Nephron progenitor cell (in vitro differentiated cells): ENCODE measurements at places on chromosomes 1 and 21.

DNA sequence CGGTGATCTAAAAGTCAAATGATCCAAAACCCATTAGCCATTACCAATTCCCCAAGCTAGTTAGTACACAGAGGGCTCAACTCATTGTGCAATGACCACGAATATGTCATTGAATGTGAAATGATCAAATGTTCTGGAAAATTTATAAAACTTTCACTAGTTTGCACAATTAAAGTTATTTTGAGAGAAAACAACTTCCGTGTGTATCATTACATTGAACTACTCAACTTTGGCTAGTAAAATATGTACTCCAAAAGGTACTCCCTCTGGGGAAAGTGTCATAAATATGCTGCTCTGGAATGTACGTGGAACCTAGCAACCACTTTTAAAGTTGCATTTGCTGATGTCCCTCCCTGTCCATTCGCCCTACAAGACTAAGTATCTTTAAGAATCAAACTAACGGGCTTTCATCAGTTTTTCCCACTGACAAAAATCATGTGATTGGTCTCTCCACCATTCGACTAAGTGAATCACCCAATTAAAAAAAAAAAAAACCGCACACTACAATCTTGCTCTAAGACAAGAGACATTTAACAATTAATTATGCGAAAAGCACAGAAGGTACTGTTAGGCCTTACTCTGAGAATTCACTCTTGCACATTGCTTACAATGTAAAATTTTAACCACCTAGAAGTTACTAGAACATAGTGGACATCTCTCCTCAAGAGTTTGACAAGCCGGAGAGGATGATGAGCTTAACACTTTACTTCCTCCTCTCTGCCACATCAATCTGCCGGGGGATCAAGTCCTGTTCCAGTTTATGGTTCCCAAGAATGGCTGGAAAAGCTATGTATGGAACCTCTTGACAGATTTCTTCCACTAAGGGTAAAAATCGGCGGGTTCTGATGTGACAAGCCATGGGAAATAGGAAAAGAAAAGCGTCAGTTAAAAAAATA is 1.2 kb downstream of the ACBD3 start:
- no peak for DNase-seq

- DNase-seq = no peak
Measured at GRCh38 chr1:214282630-214283242, 1.8 kb downstream of the SMYD2 start.

DNA sequence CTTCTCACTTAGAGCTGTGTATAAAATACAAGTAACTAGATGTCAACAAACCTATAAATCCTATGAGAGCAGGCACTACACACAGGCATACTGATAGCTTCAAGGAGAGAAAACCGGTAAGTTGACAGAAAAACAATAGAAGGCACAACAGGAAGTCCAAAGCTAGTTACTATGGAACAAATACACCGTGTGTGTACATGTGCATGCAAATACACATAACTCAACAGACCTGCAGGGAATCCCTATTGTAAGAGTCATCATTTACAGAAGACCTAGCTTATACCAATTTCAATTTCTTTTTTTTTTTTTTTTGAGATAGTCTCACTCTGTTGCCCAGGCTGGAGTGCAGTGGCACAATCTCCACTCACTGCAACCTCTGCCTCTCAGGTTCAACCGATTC is 26.3 kb downstream of the JAK1 start:
- no peak for DNase-seq

GRCh38 chr1:42587753-42588152 is 70.5 kb upstream of the PPIH start:
- DNase-seq = no peak

DNA sequence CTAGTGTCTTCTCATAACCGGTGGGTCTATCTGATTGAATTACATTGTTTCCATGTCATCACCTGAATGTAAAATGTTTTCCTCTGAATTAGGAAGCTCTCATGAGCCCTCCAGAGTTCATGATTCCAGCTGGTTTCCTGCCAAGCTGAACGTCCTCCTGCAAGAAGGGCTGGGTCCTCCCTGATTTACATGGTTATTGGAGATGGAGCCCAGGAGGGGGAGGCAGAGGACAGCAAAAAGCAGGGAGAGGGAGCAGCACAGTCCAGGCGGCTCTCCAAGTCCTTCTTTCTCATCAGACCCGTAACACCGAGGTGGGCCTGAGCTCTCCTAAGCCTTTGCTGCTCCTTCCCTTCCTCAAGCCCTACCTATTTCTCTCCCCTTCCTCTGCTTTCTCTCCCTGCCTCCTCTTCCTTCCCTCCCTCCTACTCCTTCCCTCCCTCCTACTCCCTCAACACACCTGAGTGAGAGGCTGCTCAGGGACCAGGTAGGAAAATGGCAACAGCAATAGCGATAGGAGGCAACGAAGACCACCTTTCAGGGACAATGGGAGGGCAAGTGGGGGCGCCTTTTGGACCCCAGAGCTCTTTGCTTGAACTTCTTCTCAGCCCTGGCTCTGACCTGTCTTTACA is 265.9 kb downstream of the PRDM2 start:
- DNase-seq = peak; percentile 70

- DNase-seq = no peak
Measured at GRCh38 chr1:78095593-78095992, 49.8 kb downstream of the GIPC2 start.

- DNase-seq = no peak
Measured at GRCh38 chr21:45506836-45507522, 35.3 kb downstream of the SLC19A1 start.

DNA sequence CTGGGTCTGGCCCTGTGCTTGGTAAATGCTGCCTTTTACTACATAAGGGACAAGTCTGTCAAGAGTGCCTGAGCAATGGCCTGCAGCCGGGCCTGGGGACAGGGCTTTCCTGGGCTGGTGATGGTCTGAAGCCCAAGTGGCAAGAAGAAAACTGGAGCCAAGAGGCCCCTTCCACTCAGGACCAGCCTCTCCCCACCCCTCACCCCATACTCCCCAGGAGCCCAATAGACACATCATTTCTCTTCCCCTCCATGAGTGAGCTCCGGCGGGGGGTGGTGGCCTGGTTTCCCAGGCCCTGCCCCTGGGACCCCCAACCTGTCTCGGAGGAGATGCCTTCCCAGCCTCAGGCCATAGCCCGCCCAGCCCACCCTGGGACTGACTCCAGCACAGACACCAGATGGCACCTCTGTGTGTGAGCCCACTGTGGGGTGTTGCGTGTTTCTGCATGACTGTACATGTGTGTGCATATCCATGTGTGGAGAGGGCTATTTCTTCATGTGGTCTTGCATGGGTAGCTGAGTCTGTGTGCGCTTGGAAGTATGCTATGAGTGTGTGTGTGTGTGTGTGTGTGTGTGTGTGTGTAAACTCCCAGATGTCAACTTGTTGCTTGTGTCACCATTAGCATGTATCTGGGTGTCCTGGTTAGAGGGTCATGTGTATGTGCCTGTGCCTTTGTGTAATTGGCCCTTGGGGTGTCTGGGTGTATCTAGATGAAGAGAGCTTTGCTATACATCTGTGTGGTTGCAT is 14.3 kb upstream of the LRP8 start:
- no peak for DNase-seq

DNA sequence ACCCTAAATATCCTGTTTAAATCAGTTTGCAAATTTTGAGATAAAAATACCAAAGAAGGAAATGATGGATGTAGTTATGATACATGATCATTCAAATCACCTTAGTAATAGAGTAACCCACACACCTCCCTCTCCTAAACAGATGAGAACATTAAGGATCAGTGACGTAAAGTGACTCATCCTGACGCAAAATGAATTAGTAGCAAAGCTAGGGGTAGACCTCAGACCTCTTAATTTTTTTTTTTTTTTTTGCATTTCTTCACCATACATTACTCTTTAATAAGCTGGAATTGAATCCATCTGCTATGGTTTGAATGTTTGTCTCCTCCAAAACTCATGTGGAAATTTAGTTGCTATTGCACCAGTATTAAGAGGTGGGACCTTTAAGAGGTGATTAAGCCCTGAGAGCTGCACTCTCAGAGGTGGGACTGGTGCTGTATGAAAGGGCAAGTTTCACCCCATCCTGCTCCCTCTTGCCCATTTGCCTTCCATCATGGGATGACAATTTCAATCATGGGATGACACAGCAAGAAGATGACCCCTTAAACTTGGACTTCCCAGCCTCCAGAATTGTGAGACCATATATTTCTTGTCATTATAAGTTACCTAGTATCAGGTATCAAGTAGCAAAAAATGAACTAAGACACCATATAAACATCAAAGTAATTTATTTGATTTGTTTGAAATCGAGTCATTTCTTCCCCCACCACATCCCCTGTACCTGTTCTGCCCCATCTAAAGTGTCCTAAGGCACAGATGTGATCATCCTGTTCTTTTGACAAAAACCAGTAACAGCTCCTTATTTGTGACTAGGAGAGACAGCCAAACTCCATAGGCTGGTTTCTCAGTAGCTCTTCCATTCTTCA is 114.6 kb upstream of the DUSP10 start:
- DNase-seq = no peak

DNA sequence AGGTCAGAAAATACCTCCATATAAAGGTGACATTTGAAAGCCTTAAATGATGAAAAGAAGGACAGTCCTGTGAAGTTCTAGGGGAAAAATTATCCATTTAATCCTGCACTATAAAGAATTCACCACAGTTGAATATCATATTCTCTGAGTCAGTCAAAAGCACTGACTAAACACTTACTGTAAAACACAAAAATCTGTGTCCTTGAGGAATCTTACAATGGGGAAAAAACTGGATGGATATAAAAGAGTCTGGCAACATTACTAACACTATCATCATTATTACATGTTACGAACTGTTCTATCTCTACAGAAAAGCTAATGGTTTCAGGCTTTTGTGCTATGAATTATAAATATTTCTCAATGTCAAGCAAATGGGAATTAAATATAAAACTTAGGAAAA is 42.4 kb upstream of the HP1BP3 start:
- no peak for DNase-seq

DNA sequence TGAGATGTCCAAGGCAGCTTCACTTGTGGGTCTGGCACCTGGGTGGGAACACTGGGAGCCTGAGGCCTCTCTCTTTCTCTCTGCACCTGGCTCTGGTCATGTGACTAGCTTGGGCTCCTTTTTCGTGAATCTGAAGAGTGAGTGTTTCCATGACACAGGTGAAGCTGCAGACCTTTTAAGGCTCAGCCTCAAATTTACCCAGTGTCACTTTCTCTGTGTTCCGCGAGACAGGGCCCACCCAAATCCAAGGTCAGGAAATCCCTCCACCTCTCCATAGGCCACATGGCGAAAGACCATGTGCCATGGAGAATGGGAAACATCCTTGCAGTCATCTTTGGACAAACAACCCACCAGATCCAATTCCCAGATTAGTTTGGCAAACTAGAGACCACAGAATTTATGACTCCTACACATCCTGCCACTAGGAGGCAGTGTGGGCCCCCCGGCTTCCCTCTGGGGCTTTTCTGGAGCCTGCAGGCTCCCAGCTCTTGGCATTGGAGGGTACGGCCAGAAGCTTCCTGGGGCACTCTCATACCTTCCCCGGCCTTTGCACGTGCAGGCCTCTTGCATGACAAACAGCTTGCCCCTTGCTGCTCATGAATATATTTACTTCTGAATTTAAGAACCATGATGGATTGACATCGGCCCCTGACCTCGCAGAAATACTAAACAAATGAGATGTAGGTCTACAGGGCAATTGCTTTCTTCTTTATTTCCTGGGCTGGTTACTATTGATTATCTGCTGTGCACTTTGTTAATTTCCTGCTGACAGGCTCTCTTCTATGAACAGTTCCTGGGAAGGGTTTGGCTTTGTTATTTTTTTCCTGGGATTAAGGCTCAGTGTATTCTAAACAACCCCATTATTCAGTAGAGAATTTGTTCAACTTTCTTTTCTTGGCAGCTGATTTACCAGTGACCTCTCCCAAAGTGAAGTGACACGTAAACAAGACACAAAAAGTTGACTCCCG is 180.7 kb downstream of the KAZN start:
- DNase-seq = peak; percentile 54

- DNase-seq = peak; percentile 80
Measured at GRCh38 chr1:3012456-3013291, 8.6 kb upstream of the ACTRT2 start.

DNA sequence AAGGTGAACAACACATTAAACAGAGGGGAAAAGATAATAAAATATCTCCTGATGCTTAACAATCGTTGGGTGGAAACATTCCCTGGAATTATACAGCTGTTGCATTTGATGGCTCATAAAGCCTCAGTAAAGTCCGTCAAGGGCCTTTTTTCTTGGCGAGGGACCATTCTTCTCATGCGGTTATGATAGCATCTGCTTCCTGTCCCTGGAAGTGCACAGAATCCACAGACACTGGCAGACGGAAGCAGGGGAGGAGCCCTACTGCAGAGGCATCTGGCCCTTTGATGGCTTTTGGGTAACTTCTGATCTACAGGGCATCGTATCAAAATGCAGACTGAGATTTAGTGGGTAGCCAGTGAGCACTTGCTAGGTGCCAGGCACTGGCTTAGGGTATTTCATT is 286.9 kb downstream of the KIF26B start:
- no peak for DNase-seq

DNA sequence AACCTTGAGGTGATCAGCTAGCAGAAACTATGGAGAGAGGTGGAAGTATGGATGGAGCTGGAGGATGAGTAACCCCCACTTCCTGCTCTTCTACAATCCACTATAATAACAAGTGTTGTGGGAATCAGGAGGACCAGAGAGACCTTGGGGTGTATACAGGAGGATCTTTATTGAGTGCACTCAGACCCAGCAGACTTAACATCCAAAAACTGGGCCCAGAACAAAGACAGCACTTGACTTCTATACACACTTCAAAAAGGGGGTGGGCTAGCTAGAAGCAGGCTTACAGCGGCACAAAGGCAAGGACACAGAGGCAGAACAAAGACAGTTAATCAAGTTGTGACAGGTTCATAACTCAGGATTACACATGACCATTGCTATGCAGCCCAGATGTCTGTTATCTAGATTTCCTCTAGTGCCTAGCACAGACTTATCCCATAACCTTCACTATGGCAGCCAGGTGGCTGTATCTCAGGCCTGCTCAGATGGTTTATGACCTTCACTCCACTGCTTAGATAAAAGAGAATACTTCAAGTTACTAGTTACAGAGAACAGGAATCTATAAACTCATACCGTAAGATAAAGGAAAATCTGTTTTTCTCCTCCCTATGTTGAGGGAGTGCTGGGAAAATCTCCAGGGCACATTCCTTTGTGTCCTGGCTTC is 36.1 kb upstream of the PADI2 start:
- DNase-seq = no peak

- no peak for DNase-seq
Measured at GRCh38 chr1:114094363-114094634, 59.4 kb downstream of the SYT6 start.

DNA sequence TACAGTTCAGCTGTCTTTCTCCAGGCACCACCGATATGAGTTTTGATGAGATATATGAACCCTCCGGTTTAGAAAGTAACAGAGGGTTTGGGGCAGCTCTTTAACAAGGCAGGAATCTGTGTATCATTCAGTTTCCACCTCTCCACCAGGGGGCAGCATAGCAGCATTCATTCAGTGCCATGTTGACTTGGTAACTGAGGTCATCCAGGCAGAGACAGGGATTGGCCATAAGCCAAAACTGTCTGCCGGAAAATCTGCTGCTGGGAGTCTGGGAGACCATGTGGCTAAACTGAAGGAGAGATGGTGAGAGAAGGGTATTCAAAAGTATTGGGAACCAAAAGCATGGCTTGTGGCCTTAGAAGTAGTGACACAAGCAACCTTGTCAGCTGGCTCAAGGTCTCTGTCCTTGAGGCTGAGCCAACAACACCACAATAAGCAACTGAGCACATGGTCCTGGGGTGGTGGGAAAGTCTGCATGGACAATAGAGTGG is 98.5 kb downstream of the LMX1A start:
- peak; percentile 70 for DNase-seq
